CD4-positive, alpha-beta T cell treated with Interleukin-6 at 100 ng/mL for 8 hours (primary cell): ENCODE measurements at places on chromosomes 3 and 15.

DNA sequence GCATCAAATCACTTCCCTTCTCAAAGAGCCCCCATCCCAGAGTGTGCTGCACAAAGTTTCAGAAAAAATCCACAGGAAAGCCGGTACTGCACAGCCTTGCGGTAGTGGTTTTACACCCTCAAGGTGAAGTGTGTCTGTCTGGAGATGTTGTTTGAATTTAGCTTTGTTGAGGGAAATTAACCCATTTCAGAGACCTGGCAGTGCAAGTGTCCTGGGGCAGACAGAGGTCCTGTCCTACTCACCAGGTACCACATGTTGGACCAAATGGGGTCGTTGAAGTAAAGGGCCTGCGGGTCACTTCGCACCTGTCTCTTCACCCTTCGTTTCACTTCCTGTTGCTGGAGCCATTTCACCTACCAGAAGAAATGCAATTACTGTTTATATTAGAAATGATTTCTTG, 57.8 kb downstream of the PCSK6 start:
- DNase-seq, result no peak

DNA sequence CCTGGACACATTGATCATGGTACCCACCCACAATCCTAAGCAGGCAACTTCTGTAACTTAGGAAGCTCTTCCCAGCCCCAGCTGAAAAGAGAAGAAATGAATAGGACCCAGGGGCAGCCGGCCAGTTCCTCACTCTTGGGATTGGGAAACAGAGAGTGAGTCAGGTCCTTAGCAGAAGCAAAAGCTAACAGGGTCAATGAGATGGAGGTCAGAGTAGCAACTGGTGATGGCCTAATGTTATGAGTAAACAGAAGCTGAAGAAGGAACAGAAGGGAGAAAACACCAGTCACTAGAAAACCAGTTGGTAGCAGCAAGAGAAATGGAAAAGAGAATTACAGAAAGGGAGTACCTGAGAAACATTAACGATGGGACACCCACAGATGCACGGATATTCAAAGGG, 20.0 kb downstream of the RIOX2 start:
- no peak for DNase-seq

DNA sequence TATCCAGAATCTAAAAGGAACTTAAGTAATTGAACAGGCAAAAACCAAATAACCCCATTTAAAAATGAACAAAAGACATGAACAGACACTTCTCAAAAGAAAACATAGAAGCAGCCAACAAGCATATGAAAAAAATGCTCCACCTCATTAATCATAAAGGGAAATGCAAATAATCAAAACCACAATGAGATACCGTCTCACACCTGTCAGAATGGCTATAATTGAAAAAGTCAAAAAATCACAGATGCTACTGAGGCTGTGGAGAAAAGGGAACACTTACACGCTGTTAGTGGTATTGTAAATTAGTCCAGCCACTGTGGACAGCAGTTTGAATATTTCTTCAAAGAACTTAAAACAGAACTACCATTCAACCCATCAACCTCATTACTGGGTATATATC, 220.7 kb downstream of the MEX3B start:
- DNase-seq, result no peak

- no peak for DNase-seq
Measured at GRCh38 chr15:57314221-57314620, 62.1 kb upstream of the CGNL1 start.

GRCh38 chr3:50390508-50391224, 31.3 kb upstream of the TMEM115 start:
- DNase-seq, result no peak

GRCh38 chr15:91521996-91522395, 331.5 kb upstream of the SLCO3A1 start:
- DNase-seq, result no peak

- DNase-seq, result no peak
Measured at GRCh38 chr15:70319466-70319865, 221.7 kb upstream of the TLE3 start.

- peak; percentile 56 for DNase-seq
Measured at GRCh38 chr3:187368251-187369088, at the start of gene RTP4. Gene RTP4, plus strand, starts transcription at chr3:187368385. Its CDS starts 57 bp downstream, at chr3:187368442.

- DNase-seq, result no peak
Measured at GRCh38 chr3:50539356-50540286, 27.9 kb downstream of the C3orf18 start.

- DNase-seq, result no peak
Measured at GRCh38 chr15:47861111-47861903, 144.0 kb downstream of the SEMA6D start.

DNA sequence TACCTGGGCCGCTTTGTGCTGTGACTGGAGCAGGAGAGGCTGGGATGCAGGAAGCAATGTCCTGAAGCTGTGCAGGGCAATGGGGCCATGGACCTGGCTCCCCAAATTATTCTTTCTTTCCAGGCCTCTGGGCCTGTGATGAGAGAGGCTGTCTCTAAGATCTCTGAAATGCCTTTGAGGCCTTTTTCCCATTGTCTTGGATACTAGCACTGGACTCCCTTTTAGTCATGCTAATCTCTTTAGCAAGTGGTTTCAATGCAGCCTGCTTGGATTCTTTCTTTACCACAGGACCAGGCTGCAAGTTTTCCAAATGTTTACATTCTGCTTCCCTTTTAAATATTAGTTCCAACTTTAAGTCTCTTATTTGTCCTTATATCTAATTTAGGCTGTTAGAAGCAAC, 64.8 kb upstream of the SGO1 start:
- no peak for DNase-seq

- DNase-seq, result peak; percentile 66
Measured at GRCh38 chr3:52685285-52685708, 416 bp downstream of the PBRM1 start.

- no peak for DNase-seq
Measured at GRCh38 chr3:89155811-89156210, 48.4 kb downstream of the EPHA3 start.

DNA sequence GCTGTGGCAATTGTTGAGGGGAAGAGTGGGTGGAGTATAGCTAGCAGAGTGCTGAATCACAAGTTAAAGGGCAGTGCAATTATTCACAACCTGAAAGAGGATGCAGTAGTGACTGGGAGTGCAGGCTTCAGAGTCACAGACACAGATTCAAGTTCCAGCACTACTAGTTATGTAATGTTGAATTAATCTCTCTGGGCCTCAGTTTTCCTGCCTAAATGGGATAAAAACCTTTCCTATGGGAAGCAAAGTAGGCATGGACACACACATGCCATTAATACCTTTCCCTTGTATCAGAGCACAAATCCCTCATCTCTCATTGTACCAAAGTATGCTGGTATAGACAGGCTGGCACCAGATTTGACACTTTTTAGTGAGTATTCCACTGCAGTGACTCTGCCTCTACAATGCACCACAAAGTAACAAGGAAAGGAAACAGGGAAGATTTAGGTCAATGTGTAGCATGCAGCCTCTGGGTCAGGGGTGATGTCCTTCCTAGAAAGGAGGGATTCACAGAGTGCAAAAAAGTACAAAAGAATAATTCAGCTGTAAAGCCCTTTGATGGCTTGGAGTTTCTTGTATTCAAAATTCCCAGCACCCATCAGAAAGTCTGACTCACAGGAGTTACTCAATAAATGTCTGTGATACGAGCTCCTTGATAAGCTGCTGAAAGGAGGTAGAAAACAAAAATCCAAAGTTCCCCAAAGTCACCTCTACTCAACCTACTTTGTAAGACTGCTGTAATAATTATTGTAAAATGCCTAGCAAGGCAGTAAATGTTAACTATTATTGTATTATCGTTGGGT, 507.5 kb upstream of the TGFBR2 start:
- DNase-seq, result no peak

DNA sequence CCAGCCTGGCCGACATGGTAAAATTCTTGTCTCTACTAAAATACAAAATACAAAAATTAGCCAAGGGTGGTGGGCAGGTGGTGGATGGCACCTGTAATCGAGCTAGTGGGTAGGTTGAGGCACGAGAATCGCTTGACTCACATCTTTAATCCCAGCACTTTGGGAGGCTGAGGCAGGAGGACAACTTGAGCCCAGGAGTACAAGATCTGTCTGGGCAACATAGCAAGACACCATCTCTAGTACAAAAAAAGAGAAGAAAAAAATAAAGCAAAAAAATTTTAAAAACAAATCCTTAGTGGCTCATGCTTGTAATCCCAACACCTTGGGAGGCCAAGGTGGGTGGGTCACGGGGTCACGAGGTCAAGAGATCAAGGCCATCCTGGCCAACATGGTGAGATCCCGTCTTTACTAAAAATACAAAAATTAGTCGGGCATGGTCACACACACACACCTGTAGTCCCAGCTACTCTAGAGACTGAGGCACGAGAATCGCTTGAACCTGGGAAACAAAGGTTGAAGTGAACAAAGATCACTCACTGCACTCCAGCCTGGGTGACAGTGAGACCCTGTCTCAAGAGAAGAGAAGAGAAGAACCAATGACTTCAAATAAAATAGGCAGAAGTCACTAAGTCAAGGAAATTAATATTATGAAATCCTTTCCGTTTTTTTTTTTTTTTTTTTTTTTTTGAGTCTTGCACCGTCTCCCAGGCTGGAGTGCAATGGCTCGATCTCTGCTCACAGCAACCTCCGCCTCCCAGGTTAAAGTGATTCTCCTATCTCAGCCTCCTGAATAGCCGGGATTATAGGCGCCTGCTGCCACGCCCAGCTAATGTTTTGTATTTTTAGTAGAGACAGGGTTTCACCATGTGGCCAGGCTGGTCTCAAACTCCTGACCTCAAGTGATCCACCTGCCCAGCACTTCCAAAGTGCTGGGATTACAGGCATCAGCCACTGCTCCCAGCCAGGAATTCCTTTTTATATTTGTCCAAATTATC, 4.9 kb downstream of the RHOA start:
- DNase-seq, result no peak

DNA sequence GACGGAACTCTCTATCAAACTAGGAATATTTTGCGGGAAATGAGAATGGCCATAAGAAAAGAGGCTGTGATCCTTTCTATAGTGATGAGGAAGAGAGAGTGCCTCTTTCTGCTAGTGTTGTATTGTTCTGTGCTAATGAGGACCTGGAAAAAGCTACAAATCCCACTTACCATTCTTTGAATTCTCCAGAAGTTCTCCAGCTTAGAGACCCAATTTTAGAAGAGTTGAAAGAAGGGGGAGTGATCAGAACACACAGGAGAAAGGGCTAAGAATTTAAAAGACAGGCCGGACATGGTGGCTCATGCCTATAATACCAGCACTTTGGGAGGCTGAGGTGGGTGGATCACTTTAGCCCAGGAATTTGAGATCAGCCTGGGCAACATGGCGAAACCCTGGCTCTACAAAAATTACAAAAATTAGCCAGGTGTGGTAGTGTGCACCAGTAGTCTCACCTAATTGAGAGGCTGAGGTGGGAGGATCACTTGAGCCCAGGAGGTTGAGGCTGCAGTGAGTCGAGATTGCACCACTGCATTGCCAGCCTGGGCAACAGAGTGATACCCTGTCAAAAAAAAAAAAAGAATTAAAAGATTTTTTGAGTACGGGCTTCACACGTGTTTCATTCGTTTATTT, 126.9 kb downstream of the IQCH start:
- no peak for DNase-seq
